Stromal cell of bone marrow (primary cell): ENCODE measurements at places on chromosomes 5 and 9.
A peak's percentile ranks its signal among the peaks of the same experiment; 100 is the strongest.

- no peak for DNase-seq
These were observed 395.2 kb downstream of the KIAA0825 start for GRCh38 chr5:94223235-94223634.

GRCh38 chr9:98083061-98083501 lies 26.5 kb downstream of the NANS start:
- DNase-seq, result no peak

- peak; percentile 47 for DNase-seq
These were observed 320.7 kb downstream of the ASTN2 start for GRCh38 chr9:117093891-117094844.

GRCh38 chr5:161700065-161700464 lies 14.5 kb downstream of the GABRA6 start:
- DNase-seq, result no peak

GRCh38 chr5:84191281-84191680 lies 193.4 kb downstream of the EDIL3 start:
- no peak for DNase-seq

DNA sequence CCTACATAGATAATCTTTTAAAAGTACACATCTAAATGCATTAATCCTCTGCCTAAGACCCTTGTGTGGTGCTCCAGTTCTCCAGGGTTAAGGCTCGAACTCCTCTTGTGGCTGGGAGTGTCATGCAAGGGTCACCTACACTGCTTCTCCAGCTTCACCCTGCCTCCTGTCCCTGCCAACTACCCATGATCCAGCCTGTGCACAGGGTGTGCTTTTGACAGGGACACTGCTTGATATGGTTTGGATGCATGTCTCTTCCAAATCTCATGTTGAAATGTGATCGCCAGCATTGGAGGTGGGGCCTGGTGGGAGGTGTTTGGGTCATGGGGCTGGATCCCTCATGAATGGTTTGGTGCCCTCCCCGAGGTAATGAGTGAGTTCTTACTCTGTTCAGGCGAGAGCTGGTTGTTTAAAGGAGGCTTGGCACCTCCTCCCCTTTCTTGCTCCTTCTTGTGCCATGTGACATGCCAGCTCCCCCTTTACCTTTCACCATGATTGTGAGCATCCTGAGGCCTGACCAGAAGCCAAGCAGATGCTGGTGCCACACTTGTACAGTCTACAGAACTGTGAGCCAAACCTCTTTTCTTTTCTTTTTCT lies 48.5 kb downstream of the SLC22A5 start:
- no peak for DNase-seq

DNA sequence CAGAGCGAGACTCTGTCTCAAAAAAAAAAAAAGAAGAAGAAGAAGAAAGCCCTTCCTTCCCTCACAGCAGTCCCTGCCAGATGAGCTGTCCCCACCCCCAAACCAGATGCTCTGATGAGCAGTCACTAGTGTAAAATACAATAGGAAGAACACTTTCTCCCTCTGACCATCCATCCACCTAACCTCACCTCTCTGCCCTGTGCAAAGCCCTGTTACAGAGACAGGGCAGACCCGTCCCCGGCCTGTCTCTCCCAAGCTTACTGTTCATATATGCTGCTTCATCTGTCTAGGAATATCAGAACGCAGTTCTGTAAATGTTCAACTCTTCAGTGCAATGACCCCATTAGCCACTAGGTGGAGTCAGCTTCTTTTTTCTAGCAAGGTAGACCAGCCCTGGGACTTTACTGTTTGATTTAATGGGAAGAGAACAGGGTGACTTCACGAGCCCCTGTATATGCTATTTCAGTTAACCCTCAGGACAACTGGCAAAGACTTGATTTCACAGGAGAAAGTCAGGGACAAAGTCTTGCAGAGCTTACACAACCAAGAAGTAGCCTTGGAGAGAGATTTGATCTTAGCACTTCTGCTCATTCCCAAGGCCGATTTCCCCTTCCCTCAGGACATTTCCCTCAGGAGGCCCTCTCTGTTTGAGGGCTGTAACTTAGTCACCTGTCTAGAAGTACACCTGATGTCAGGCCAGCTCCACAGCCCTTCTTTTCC lies 14.9 kb upstream of the FGFR4 start:
- DNase-seq, result peak; percentile 61

DNA sequence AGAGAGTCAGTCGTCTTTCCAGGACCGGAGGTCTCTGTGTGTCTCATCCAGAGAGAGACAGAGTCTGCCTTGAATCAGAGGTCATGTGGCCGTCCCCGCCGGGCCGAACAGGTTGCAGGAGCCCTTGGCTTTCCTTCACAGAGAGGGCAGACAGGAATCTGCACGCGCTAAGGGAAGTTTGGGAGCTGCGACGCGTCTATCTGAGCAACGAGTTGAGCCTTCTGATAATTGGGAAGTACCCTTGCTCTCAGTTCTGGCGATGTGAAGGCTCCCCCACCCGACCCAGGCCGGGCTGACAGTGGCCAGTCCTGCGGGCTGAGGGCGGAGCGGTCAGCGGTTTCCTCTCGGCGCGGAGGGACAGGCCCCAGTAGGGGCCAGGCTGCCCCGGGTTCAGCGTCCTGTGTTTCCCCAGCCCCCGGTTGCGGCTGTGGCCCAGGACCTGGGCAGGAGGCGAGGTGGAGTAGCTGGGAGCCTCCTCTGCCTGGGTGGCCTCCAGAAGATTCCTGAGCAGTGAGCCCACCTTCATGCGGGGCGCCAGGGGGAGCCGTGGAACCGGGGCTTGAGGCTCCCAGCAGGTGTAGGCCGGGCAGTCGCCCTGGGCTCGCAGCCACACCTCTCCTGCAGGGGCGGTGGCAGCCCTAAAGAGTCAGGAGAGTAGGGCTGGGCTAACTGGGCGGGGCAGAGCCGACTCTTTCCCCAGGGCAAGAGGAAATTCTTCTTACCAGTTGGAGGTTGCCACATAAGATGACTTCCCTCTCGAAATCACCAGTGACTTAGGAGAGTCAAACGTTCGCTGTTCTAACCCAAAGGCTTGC lies 13.9 kb downstream of the NR2F1 start:
- DNase-seq, result no peak

DNA sequence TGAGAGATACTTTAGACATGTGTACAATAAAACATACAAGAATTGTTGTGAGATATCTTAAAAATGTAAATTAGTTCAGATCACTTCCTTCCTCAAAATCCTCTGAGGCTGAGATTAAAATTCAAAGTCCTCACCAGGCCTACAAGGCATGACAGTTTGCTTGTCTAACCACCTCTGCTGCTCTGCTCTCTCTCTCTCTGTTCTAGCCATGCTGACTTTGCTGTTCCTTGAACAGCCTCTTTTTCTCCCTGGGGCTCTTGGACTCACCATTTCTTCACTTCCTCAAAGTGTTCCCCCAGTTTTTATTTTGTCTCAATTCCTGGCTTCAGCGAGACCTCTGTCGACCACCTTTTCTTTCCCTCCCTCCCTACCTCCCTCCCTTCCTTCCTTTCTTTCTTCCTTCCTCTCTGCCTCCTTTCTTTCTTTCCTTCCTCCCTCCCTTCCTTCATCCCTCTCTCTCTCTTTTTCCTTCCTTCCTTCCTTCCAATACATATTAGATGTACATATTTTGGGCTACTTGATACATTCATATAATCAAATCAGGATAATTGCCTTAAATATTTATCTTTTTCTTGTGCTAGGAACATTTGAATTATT lies 27.0 kb downstream of the CATSPER3 start:
- DNase-seq, result no peak

GRCh38 chr9:81476813-81477490 lies 212.4 kb downstream of the TLE1 start:
- DNase-seq, result no peak

DNA sequence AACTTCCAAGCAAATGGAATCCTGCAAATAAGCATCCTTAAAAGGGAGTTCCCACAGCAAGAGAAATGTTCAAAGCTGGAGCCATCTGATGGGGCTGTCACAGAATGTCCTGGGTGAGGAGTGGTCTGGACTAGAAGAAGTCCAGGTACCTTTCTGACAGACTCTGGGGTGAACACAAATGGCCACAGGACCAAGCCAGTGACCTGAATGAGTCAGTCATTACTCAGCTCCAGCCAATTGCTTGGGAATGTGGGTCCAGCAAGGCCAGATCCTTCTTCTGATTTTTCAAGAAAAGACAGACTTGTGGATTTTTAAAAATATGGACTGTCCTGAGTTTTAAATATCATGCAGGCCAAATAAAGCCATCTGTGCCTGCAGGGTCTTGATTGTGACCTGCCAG lies 30.1 kb downstream of the GALNT10 start:
- peak; percentile 57 for DNase-seq

DNA sequence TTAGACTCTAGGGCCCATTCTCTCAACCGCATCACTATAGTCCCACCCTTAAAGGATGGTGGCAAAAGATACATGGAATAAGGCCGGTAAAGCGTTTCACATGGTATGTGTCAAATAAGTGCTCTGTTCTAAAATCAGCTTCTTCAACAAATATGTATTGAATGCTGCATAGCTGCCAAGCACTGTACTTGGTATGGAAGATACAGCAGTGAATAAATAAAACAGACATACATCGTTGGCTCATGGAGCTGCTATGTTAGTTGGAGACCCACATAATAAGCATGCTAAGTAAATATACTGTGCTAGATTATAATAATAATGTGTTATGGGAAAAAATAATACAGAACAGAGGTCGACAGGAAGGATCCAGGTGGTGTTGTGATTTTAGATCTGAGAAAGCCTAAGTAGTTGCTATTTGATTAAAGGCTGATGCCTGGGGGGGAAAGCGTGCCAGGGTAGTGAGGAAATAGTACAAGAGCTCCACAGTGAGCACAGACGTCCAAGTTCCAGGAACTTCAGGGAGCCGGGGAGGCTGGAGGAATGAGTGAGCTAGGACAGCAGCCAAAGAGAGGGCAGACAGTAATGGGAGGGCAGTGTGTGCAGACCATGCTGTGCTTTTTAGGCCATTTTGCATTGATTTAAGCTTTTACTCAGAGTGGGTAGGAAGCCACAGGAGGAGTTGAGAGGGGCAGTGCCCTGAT lies 93.7 kb downstream of the JAKMIP2 start:
- peak; percentile 16 for DNase-seq

DNA sequence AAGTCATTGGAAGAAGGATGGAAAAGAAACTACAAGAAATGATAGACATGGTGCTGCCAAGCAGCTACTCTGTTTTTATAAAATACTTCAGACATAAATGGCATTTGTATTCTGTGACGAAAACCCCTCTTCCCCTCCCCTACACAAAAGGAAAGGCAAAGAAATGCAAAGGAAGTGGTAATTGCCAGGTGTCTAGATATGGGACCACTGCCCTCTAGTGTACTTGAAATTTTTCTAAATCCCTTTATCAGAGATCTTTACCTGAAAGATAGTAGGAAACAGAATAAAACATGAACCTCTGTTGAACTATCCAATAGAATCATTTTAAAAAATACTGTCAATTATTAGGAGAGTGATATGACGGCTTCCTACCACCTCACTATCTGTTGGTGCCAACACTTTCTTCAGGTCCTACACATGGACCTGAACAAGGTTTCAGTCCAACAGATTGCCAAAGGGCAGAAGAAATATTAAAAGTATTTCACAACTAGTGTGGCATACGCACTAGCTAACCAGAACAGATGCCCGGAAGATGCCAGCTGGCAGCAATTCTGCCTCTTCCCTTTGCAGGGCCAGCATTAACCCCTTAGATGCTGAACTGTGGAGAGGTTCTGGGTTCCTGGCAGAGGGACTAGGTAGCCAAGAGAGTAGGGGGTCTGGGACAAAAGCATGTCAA lies 104.1 kb downstream of the TSSK1B start:
- DNase-seq, result peak; percentile 25

DNA sequence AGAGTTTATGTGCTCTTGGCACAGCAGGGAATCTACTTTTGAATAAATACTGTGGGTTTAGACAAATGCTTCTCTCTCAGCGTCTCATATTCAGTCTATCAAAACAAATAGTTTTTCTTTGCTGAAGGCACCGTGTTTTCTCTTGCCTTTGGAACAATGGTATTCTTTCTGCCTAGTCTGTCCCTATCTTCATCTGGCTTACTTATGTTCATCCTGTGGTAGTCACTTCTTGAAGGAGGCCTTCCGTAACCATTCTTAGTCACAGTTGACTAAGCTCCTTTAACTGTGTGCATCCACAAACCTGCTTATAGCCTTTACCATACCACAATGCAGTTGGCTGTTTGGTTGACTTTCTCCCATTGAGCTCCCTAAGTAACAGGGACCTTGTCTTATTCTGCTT lies 45.9 kb downstream of the LARP1 start:
- no peak for DNase-seq

DNA sequence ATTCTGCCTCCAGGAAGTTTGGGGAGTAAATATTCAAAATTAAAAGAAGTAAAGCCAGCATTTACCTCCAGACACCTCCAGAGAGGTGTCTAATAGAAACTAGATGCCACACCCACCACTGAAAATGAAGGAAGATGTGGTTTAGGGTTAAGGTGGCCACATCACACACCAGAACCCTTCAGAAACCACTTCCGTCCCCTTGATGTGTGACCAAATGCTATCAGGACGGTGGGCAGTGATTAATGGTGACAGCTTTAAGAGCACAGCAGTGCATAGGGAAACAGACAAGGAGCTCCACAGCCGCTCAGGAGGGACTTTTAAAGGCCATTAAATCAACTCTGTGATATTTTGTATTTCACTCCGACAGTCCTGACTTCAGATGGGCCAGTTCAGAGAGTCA lies 295.2 kb downstream of the BRINP1 start:
- DNase-seq, result no peak

- no peak for DNase-seq
These were observed 116.5 kb downstream of the C9orf50 start for GRCh38 chr9:129504404-129504803.

DNA sequence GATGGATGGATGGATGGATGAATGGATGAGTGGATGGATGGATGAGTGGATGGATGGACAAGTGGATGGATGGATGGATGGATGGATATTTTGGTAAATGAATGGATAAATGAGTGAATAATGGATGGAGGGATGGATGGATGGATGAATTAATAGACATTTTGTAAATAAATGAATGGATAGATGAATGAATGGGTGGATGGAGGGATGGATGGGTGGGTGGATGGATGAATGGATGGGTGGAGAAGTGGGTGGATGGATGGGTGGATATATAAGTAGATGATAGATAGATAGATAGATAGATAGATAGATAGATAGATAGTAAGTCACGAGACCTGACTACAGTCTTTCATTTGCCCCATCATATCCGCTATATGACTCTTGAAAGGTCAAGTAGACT lies 82.7 kb upstream of the OLFM1 start:
- no peak for DNase-seq

GRCh38 chr9:136631038-136632000 lies 31.4 kb upstream of the EGFL7 start:
- DNase-seq, result peak; percentile 57

DNA sequence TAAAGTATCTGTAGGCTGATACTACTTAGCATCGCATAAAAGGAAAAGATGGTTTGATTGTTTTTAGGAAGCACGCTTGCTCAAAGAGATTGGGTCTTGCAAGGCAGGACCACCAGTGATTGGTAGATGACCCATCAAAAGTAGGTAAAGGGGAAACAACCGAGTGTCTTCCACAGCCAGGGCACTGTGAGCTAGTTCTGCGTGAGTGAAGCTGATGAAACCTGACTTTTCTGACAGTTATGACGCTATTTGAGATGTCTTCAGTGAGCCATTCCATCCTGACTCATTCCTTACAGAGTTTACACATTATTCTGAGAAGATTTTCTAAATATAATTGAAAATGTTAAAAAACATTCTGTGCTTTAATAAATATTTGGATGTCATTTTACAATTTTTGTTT lies 49.7 kb downstream of the BASP1 start:
- DNase-seq, result no peak
